ENCODE measurements at places on chromosomes 4 and X.

GRCh38 chr4:181674315-181674875 is 568.8 kb upstream of the TENM3 start:
- DNase-seq = no peak

DNA sequence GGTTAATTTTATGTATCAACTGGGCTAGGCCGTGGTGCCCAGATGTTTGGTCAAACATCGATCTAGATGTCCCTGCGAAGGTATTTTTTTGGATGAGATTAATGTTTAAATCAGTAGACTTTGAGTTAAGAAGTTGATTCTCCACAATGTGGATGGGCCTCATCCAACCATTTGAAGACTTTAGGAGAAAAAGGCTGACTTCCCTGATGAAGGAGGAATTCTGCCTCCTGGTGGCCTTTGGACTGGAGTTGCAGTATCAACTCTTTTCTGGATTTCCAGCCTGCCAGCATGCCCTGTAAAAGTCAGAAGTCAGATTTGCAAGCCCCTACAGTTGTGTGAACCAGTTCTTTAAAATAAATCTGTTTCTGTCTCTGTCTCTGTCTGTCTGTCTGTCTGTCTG is 91.4 kb downstream of the STK32B start:
- peak; percentile 4 for DNase-seq

DNA sequence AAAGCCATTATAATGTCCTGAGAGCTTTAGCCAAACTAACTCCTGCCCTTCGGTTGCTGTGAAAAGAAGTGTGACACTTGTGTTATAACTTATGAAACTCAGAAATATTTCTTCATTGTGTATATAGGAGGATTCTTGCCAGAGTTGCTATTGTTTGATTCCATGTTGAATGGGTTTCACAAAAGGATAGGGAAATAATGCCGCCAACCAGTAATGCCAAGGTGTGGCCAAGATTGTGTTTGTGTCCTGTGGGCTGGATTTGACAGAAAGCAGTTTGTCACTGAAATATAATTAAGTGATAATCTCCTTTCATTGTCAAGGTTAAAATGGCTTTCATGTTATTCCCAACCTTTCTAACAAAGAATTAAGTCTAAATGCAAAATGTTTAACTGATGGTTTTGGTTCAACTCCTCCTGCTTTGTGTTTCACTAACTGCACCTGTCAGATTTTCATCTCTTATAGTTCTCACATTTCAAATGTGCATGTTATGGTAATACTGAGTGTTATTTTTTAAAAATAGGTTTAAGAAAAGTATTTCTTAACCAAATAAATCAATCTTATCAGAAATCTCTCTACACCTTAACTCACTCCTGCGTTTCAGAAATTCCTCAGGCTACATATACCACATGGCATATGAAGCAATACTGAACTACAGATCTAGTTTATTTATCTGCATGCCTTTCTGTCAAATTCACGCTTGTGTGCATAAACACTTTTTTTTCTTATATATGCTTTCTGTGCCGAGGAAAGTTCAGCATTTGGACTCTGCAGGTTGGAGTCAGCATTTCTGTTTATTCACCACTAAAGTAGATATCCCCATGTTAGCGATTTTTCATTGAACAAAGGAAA is at the start of gene CLDN22:
Gene CLDN22, minus strand, starts transcription at position 66 of the 849 bp plus-strand sequence. Its CDS starts 58 bp downstream, at position 8.
- no peak for DNase-seq

DNA sequence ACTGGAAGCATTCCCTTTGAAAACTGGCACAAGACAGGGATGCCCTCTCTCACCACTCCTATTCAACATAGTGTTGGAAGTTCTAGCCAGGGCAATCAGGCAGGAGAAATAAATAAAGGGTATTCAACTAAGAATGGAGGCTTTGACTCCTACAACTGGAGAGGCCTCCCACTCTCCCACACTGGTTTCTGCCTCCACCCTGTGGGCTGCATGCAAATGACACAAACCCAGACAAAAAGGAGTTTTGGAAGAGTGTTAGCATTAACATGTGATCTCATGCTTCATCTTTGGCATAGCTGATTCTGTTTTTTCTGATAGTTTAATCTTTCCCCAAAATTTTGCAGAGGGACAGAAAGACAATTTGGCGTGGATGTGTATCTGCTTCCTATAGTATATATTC is 80.8 kb upstream of the IQCM start:
- DNase-seq = no peak

DNA sequence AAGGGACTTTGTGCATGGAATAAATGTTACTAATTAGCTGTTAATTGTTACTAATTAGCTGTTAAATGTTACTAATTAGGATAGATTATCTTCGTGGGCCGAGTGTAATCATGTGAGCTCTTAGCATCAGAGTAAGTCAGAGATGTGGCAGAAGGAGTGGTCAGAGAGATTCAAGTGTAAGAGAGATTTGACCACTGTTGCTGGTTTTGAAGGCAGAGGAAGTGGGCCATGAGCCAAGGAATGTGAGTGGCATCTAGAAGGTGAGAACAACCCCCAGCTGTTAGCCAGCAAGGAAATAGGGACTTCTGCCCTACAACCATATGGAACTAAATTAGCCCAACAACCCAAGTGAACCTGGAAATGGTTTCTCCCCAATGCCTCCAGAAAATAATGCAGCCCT is 28.2 kb downstream of the ODAPH start:
- no peak for DNase-seq

DNA sequence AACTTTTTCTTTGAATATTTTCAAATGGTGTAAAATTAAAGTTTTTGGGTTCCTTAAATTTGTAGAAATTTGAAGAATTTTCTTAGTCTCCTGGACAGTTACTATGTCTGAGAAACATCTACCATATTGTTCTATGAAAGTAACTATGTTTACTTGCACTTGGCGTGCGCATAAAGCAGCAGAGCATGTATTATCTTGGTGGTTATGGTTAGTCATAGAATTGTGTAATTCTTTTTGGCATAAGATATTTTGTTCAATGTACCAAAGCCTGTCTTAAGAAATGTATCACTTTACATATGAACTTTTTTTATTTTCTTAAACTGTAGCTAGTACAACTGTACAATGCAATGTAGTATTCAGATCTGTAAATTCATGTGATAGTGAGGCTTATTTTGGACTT is 49.2 kb downstream of the CDS1 start:
- no peak for DNase-seq

DNA sequence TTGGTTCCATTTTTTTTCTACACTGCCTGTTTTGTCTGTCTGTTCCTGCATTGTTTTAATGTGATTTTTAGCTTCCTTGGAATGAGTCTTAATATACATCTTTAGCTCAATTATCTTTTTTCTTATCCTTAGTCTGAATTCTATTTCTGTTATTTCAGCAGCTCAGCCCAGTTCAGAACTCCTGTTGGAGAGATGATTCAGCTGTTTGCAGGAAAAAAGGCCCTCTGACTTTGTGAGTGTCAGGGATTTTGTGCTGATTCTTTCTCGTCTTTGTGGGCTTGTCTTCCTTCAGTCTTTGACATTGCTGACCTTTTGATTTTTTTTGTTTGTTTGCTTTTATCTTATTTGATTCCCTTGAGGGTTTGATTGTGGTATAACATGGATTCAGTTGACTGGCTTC is 343.2 kb upstream of the TRAM1L1 start:
- DNase-seq = no peak

DNA sequence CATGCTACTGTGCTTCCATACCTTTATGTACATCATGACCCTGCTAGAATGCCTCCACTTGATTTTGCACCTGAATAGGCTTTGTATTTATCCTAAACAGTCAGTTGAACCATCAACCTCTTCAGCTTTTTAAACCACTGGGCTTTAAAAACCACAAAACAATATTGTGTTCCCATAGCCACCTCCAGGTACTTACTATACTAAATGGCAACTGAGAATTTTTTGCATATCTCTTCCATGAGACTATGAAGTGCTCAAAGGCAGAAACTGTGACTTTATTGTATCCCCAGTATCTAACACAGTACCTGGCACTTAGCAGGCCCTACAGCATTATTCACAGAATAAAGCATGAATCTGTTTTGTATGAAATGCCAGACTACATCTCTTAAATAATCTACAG is 39.7 kb downstream of the ANAPC10 start:
- no peak for DNase-seq

DNA sequence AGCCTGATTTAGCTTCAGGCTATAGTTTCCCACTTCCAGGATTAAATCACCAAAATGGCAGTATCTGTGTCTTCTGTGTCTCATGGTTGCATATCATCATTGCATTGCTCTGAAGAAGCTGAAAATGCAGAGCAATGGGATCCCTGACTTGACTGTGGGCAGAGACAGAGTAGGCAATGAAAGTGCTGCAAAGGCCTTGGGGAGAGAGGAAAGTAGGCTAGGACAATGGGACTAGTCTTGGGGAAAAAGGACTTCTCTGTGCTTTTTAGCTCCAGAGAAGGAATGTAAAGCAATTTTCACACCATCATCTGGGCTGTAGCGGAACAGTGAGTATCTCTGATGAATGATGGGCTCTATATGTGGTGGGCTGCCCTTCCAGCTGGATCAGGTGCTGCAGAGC is 202.5 kb downstream of the LDB2 start:
- DNase-seq = no peak

GRCh38 chr4:82583897-82584587 is 22.3 kb upstream of the TMEM150C start:
- DNase-seq = no peak

DNA sequence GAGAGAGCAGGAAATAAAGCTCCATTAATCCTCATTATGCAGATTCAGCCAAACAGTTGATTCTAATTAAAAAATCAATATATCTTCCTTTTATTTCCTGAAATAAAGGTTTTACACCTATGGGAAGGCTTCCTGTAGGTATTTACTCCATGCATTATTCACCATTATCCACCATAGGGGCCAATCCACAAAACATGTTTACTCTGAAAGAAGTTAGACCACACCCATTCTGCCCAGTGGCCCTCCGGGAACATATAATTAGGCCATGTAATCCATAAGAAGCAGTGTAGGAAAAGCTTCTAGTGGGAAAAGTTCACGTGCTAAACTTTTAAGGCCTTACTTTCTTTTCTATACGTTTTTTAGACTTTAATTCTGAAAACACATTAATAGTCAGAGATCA is 57.7 kb downstream of the SAT1 start:
- no peak for DNase-seq

DNA sequence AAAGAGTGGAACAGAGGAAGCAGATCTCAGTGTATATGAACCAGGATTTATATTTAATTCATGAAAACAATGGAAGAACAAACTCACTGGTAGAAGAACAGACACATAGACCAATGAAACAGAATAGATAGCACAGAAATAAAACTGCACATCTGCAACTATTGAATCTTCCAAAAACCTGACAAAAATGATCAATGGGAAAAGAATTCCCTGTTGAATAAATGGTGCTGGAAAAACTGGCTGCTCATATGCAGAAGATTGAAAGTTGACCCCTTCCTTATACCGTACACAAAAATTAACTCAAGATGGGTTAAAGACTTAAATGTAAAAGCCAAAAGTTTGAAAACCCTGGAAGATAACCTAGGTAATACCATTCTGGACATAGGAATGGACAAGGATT is 391.0 kb downstream of the MAGEB5 start:
- no peak for DNase-seq
